ENCODE measurements at places on chromosomes 13 and 19. TPM values are rescaled to one million over a fixed set of nuclear protein-coding genes. Genes with fewer than 3 reads are reported as not detected.

DNA sequence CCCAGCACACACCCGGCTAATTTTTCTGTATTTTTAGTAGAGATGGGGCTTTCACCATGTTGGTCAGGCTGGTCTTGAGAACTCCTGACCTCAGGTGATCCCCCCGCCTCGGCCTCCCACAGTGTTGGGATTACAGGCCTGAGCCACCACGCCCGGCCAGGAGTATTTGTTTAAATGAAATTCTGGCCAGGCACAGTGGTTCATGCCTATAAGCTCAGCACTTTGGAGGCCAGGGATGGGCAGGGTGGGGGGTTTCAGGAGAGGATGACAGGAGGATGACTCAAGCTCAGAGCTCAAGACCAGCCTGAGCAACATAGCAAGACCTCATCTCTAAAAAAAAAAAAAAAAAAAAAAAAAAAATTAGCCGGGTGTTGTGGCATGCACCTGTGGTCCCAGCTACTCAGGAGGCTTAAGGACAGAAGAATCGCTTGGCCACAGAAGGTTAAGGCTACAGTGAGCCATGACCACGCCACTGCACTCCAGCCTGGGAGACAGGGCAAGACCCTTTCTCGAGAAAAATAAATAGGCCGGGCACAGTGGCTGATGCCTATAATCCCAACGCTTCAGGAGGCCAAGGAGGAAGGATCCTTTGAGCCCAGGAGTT is 8.2 kb upstream of the DHDH start:
- no peak for DNase-seq

DNA sequence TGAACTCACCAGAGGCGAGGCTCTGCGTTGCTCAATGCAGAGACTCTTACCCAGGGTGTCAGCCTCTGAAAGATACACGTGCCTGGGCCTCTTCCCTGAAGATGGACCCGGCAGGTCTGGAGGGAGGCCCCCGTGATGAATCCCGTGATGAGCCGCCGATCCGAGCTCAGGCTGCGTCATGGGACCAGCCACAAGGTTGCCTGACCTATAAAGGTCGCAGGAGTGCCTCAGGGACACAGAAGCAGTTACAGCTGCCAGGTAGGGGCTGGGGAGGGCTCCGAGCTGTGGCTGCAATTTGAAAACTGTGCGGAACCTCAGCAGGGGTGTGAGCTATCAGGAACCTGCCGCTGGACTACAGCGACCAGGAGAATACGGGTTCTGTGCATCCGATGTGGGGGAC is 10.5 kb upstream of the ATP11A start:
- DNase-seq = no peak

DNA sequence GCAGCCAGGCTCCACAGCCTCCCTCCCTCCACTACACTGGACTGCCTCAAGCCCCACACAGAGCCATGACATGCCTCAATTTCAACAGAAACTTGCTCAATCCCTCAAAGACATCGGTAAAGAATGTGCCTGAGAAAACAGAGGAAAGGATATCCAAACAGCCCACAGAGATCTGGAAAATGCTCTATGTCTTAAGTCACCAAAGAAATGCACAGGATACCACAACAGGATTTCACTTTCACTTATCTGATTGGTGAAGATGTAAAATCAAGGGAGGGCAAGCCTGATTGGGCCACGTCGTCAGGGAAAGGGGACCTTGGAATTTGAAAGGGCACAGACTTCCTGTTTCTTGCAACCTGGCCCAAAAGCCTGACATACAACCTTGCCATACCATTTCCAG is 14.2 kb downstream of the CACNA1A start:
- no peak for DNase-seq

DNA sequence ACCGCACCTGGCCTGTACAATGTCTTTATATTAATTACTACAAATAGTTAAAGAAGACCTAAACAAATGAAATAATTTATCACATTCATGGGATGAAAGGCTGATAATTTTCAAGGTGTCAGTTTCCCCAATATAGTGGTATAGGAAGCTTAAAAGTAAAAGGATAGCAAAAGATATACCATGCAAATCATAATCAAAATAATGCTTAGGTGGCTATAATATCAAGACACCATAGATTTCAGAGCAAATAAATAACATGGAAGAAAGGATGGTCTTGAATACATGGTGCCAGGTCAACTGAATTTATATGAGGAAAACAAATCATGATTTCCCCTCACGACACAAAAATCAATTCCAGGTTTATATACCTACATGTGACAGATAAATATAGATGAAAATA is 4.8 kb downstream of the ZNF790 start:
- no peak for DNase-seq

- DNase-seq = no peak
Measured at GRCh38 chr19:632579-633067, 714 bp downstream of the POLRMT start.

DNA sequence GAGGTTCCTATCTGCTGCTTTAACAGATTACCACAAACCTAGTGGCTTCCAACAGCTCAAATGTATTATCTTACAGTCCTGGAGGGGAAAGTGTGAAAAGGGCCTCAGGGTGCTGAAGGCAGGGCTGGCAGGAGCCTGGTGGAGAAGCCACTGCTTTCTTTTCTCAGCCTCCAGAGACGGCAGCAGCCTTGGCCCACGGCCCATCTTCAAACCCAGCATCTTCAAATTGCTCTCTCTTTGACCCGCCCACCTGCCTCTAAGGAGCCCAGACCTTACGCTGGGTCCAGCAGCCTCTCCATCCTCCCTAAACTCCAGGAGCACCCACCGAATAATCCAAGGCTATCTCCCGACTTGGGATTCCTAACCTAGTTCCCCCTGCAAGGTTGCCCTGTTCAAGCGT is 35.6 kb downstream of the C13orf46 start:
- DNase-seq = no peak

- no peak for DNase-seq
Measured at GRCh38 chr13:27168906-27169657, 2.5 kb downstream of the USP12 start.

- no peak for DNase-seq
Measured at GRCh38 chr19:44111910-44112463, 1.2 kb upstream of the ZNF225 start.

DNA sequence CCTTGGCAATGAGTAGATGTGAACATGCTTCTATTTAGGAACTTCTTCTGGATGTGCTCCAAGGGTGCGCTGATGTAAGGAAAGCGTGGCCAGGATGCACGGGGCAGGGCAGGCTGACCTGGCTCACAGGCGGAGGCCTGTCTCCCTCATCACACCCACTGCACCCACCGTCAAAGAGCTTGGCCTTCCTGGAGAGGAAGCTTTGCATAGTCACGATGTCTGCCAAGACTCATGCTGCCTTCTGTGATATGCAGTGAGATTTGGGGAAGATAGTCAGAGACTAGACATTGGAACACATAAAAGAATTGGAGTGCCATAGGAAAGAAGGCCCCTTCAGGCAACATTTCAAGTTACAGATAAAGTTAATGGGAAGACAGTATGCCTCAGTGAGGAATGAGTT is 82.0 kb downstream of the MYO16 start:
- no peak for DNase-seq

- DNase-seq = peak; percentile 69
Measured at GRCh38 chr19:44626048-44626624, 12.8 kb downstream of the IGSF23 start.

DNA sequence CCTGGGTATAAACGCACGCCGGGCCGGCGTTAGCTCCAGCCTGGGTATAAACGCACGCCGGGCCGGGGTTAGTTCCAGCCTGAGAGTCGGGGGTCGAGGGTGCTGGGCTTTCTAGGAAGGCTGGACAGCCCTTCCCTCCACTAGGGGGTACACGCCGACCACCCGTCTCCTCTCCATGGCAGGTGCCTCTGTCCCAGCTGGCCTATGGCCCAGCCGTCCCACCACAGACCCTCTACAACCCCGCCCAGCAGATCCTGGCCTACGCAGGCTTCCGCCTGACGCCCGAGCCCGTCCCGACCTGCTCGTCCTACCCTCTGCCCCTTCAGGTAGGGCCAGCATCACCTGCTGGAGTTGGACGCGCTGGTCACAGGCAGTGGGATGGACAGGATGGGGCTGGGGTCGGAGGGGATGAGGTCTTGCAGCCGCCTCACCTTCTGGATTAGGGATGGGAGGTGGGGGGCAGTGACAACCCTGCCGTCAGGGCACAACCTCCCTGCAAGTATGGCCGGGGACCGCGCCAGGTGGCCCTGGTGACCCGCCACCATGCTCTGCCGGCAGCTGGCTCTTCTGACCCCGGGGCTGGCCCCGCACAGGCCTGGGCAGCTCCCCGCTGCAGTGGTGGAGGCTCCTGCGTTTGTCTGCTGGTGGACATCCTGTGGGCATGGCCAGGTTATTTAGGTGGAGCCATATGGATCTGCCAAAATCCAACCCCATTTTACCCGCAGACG is 45.8 kb downstream of the TMEM255B start:
- DNase-seq = peak; percentile 53

GRCh38 chr13:73717632-73718031 is 416.6 kb downstream of the KLF12 start:
- no peak for DNase-seq

- no peak for DNase-seq
Measured at GRCh38 chr19:1789261-1790041, 22.6 kb downstream of the ATP8B3 start.

GRCh38 chr19:48361912-48362311 is 1.8 kb downstream of the TMEM143 start:
- DNase-seq = no peak

DNA sequence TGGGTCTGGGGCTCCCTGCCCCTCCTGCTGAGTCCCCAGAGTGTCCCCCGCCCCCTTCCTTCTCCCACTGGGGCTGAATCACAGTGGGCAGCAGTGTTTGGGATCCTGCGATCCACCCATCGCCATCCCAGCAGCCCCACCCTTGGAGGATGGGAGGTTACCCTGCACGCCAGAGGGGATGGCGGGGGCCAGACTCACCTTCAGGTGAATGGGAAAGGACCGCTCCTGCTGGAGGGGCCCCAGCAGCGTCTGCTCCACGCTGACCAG is 569 bp downstream of the DLEU7 start:
- DNase-seq = no peak

DNA sequence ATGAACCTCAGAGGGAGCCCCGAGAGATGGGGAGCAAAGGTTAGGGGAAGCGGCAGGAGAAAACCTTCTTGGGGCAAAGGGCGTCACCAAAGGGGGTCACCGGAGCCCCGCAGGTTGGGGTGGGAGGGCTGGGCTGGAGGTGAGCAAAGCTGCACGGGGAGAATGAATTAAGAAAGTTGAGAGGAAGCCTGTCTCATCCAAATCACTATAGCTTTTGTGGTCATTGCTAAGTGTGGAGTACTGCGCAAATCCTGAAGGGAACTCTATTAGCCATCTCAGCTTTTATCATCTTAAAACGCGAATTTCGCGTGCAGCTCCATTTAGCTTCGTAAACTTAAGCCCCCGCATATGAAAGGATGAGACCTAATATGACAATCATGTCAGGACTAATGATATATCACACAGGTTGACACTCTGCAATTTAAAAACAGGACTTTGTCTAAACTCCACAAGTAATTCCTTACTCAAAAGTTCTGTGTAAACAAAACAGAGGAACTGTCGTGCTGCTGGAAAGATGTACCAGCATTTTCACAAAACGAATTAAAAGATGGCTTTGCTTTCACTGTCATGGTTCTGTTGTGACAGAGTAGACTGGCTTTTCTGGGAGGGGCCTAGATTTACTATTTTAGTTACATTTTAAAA is 631 bp downstream of the LACC1 start:
- no peak for DNase-seq

DNA sequence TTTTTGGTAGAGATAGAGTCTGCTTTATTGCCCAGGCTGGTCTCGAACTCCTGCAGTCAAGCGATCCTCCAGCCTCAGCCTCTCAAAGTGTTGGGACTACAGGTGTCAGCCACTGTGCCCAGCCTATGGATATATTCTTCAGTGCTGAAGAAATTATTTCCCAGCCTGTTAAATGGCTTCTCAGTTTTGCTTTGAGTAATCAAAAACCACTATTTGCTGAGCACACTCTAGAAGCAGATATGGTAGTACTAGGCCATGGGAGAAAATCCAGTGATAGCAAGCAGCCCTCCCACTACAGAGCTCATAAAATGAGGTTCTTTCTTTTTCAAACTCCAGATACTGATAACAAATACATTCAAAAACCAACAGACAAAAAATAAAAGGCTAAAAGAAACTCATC is 80.6 kb upstream of the CLDN10 start:
- no peak for DNase-seq

- DNase-seq = no peak
Measured at GRCh38 chr13:85671336-85671735, 127.9 kb downstream of the SLITRK6 start.

DNA sequence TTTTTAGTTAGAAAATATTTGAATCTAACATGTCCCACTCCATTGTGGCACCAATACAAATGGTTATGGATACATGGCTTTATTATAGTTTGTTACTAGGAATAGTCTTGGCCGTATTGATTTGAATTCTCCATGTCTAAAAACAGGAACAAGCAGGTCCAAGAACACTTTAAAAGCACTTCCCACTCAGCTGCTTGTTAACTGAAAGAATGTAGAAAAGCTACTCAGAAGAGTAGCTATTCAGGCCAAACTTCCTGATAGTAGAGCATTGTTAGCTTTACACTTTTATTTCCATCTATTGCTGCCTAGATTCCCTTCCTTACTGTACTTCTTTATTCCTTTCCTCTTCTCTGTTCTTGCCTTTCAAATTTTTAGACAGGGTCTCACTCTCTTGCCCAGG is 6.9 kb downstream of the PIBF1 start:
- no peak for DNase-seq

DNA sequence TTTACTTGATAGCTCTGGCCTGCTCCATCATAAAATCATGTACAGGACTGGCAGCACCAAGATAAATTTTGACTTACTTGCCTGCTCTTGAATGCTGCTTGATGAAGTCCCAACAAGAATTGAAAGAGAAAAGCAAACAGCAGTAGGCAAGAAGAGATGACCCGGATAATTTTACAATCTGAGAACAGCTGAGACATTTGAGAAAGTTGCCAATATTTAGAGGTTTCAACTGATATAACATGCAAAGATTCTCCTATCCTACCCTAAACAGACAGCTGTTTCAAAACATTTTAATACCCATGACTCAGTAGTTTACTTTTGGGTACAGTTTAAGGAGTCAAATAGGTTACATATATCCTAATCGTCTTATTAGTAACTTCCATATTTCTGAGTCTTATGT is 5.9 kb downstream of the FRY start:
- DNase-seq = no peak

TBXA2R gene
- total RNA-seq = 0.51 TPM

ANKRD24 gene
- 2.2 TPM for total RNA-seq

KIR2DL1 gene
- total RNA-seq = not detected

IFNL1 gene
- not detected for total RNA-seq

EFNB2 gene
- total RNA-seq = 8.0 TPM

Measured in pancreas (tissue), 10 donors.